Activated T-helper 9 cell treated with anti-CD3 and anti-CD28 coated beads, Interleukin-2, amount 50 U/mL, for 16 hours (primary cell): ENCODE measurements at places on chromosomes 4 and X.

DNA sequence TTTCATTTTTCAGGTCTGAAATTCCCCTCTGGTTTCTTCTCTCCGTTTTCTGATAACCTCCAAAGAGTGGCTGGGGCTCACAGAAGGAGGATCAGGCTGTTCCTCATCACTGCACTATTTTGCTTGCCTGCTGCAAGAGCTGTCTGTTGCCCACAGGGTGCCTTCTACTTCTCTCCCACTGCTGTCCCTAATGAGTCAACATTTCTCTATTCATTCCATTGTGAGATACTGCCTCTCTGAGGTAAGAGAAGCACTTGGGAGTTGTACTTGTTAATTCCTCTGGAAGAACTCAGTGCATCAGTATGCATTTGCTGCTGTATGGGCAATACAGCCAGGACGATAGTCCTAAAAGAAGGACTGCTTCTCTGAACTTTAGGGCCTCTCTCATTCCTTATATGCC, 34.8 kb downstream of the CT47B1 start:
- DNase-seq, result no peak

DNA sequence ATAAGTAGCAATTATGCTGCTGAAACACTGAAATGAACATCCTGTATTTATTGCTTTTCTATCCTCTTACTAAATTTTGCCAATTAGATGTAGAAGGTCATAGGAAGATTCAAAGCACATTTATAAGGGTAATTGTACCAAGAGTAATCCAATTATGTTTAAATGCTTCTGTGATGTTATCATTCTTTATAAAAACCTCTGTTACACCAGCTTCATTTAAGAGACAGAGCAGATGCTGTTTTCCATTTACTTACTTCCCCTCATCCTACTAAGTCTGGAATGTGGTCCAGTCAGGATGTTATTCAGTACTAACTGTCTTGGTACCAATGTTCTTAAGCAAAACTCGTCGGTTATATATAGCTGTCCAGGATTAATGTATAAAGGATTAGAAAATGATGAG, 539.6 kb downstream of the PDHA2 start:
- no peak for DNase-seq

DNA sequence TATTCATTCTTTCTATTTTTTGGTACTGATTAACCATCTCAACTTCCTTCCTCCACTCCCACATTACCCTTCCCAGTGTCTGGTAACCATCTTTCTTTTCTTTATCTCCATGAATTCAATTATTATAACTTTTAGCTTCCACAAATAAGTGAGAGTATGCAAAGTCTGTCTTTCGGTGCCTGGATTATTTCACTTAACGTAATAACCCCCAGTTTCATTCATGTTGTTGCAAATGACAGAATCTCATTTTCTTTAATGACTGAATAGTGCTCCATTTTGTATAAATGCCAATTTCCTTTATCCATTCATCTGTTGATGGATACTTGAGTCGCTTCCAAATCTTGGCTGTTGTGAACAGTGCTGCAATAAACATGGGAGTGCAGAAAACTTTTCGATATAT, 940.4 kb downstream of the GLUD2 start:
- no peak for DNase-seq

- no peak for DNase-seq
Measured at GRCh38 chrX:48919360-48919841, 577 bp upstream of the PIM2 start.

- no peak for DNase-seq
Measured at GRCh38 chr4:73617256-73617655, 3.0 kb downstream of the RASSF6 start.

DNA sequence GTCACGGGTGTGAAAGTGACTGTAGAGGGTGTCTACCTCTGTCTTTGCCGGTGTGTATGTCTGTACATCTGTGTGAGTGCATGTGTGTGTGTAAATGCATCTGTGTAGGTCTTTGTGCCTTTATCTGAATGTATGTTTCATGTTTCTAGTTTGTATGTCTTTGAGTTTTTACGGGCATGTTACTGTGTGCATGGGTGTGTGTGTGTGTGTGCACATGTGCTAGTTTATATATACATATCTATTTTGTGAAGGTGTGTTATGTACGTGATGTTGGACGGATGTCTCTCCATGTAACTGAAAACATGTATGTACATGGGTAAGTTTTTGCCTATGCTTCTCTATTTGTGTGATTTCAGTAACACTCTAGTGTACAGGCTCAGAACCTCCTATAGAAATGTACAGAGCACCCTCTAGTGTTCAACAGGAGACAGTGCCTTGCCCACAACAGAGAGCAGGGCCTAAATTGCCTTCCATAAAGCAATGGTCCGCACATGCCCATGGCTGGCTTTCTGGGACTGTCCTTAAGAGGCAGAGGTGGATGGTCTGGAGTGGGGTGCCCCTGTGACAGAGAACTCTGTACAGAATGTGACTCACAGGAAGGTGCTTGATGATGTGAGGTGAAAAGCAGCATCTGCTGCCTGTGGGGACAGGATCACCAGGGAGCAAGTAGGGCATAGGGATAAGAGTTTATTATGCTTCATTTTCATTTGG, 343.5 kb downstream of the RAPGEF2 start:
- DNase-seq, result no peak

DNA sequence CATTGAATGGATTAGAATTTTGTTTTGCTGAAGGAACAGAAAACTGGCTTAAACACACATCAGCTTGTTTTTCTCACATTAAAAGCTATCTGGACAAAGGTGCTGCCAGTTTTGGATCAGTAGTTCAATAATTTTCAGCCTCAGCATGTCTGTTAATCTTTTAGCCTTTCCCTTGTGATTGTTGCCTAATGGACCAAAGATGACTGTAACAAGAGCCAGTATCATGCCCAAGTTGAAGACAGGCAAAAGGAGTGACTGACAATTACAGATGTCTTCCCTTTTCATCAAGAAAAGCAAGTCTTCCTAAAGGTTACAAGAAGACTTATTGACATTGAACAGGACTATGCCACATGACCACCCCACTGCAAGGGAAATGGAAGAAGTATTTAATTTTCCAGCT, 419.7 kb downstream of the MAPK10 start:
- no peak for DNase-seq

DNA sequence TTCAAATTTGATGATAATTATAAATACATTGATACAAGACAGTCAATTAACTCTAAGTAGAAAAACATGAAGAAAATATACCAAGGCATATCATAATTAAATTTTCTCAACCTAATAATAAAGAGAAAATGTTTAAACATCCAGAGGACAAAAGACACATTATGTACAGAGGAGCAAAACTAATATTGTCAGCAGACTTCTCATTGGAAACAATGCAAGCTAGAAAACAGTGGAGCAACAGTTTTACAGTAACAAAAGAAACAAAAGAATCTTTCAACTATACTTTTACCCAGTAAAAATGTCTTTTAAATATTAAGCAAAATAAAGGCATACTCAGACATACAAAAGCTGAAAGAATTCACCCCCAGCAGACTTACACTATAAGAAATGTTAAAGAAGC, 238.0 kb downstream of the TMA16 start:
- no peak for DNase-seq
